Activated naive CD4-positive, alpha-beta T cell treated with anti-CD3 and anti-CD28 coated beads, Interleukin-2, amount 50 U/mL, for 72 hours (primary cell): ENCODE measurements at places on chromosomes 11 and 22. TPM values are rescaled to one million over a fixed set of nuclear protein-coding genes. Genes with fewer than 3 reads are reported as not detected.

GRCh38 chr22:17366830-17367229 is 2.4 kb upstream of the CECR2 start:
- DNase-seq = peak; percentile 46

GRCh38 chr11:86620891-86621521 is 51.4 kb downstream of the ME3 start:
- DNase-seq = no peak

- peak; percentile 27 for DNase-seq
Measured at GRCh38 chr11:1336836-1337646, 27.6 kb upstream of the TOLLIP start.

- DNase-seq = no peak
Measured at GRCh38 chr11:86719781-86720463, 47.5 kb upstream of the ME3 start.

- DNase-seq = no peak
Measured at GRCh38 chr11:77353131-77353530, 51.6 kb upstream of the GDPD4 start.

DNA sequence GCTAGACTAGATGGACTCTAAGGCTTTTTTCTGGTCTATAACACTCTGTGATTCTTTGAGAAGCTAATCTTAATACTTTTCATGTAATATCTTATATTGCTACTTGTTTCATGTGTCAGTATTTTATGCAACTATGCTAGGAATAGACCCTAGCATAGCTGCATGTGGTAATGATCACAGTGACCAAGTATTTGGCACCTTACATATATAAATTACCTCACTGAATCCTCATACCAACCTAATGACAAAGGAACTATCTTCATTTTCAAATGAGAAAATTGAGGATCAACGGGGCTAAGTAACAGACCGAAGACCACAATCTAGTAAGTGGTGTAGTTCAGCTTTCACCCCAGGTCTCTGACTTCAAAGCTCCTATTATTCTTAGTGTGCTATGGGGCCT is 327.3 kb upstream of the PITPNB start:
- DNase-seq = no peak

DNA sequence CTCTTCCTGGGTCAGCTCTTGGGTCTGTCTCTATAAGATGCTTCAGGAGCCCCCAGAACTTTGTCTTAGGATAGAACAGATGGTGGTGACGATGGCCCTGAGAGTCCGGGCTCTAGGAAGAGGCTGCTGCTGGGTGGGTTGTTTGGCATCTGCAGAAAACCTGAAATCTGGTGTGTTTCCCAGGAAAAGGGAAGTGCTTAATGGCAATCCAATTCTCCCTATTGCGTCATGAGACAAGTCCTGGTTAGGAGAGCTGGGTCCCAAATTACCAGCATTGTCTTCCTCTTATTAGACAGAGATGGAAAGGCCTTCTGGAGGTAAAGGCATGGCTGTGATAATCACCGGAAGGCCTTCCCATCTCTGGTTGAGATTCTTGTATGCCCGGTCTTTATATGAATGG is 48.9 kb upstream of the GRAMD1B start:
- DNase-seq = no peak

DNA sequence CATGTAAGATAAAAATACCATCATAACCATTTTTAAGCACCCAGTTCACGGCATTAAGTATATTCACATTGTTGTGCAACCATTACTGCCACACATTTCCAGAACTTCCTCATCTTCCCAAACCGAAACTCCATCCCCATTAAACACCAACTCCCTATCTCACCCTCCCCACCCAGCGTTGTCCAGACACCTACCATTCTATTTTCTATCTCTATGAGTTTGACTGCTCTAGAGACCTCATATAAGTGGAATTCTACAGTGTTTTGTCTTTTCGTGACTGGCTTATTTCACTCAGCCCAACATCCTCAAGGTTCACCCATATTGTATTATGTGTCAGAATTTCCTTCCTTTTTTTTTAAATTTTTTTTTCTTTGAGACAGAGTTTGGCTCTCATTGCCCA is 45.2 kb downstream of the PPFIA1 start:
- no peak for DNase-seq

- DNase-seq = no peak
Measured at GRCh38 chr11:76408171-76408965, 27.2 kb downstream of the GVQW3 start.

- no peak for DNase-seq
Measured at GRCh38 chr11:39205236-39205995, 2254.0 kb downstream of the LRRC4C start.

- DNase-seq = no peak
Measured at GRCh38 chr11:118645066-118645715, 34.3 kb downstream of the TREH start.

DNA sequence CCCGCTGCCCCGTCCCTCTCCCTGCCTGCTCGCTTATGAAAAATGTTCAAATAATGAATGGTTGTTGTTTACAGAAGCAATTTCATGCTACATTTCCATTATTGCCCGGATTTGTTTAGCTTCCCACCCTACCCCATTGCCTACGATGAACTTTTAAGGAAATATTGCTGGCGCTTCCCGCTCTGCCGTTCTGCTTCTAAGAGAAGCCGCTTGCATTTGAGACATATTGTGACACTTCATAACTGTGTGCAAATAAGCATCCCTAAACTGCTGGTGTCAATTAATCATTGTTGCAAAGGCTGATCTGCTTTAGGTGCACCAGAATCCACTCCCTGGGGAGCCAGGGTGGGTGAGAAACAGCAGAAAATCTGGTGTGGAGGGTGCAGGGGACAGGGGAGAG is 52.3 kb upstream of the LMO1 start:
- no peak for DNase-seq

DNA sequence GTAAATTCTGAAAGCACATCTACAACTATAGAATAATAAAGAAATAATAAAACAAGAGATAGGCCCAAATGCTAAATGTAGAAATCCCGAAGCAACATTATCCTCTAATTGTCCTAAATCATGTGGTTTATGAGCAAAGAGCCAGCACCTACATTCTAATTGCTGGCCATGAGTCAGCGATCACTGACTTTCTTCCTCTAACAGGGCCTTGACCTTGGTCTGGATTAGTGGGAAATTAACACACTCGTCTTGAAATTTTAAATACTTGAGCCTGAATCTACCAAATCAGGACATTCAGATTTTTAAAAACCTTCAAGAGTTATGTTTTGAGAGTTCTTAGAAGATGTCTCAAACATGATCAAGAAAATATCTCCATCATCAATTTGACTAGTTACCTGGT is 727.6 kb downstream of the METTL15 start:
- DNase-seq = no peak

DNA sequence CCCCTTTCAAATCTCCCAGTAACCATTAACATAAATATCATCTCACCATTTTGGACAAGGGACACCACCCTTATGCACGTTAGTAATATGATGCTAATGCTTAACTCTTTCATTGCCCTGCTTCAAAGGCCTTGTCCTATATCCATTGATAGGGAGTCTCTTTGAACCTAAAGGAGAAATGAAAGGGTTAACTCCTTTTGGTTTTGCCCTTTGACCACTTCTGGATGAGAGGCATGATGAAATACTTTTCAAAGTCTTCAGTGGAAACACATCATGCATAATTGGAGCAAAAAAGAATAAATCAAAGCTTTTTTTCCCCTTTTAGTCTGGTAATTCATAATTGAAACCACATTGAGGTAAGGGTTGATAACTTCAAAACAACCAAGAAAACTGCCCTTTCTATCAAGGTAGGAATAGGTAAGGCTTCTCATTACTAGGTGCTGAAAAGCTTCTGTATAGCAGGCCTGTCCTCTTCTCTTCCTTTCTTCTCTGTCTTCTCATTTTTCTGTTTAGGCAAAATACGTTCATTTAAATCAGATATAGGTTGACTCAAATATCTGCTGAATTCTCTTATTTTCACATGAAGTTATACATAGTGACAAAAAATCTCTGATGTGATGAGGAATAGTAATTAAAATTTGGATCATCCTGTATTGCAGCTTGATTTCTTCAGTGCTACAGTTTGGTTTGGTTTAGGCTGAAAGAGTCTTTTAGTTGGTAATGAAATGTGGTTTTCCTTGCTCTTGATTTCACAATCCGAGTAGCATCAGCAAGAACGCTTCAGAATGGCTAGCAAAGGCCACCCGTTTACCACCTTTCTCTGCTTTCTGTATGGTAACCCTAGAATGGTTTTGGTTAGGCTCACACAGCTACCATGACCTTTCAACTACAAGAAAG is 94.8 kb downstream of the EXT2 start:
- DNase-seq = no peak

DNA sequence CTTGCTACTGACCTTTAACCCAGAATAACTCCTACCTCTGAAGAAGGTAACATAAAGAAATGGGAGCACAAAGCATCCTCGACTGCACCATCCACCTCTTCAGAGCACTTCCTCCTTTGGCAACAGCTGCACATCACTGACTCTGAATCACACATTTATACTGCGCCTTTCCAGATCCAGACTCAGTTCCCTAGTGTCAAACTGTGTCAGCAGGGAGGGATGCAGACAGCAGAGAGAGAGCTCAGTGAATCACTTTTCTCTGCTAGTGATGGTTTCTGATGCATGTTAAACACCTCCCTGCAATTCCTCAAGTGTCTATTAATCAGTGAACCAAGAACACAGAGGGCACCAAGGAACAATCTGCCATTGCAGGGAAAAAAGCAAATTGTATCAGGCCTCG is 118.9 kb downstream of the PLEKHA7 start:
- DNase-seq = no peak

TP53AIP1 gene
- not detected for total RNA-seq

HTR3B gene
- not detected for total RNA-seq

TMEM126B gene
- total RNA-seq = 77.0 TPM

TTC36 gene
- total RNA-seq = 0.93 TPM

SLC22A8 gene
- total RNA-seq = not detected

ANO1 gene
- total RNA-seq = not detected

OR8D4 gene
- total RNA-seq = not detected

TCN1 gene
- not detected for total RNA-seq

CPT1B gene
- total RNA-seq = 92.2 TPM

OR52I2 gene
- not detected for total RNA-seq
